ENCODE measurements at places on chromosomes 4 and X.

DNA sequence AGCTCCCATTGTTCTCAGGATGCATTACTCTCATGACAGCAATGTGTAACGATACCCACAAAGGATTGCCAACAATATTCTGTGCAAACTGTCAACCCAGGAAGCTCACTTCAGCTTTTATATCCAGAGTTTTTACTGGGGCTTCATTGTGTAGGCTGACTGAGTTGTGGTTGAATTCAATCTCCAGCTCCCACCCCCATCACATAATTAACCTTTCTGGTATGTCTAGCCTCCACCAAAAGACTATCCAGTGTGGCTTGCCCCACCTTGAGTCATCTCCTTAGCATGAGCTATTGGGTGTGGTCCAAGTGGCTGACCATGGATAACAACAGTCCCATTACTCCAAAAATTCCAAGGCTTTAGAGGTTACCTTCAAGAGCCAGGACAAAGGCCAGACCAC, 17.7 kb upstream of the TAB3 start:
- H3K4me3 ChIP-seq: no peak overlapping the region
- no peaks in the 10 kb centered on the region for H3K36me3 ChIP-seq
- no peaks in the 10 kb centered on the region for H3K27me3 ChIP-seq
- DNase-seq: no peak

GRCh38 chr4:147678796-147679549, 5.0 kb downstream of the PRMT9 start:
- H3K36me3 ChIP-seq: no peaks in the 10 kb centered on the region
- DNase-seq: no peak
- no peak overlapping the region for H3K27ac ChIP-seq
- H3K4me1 ChIP-seq: peaks cover 2% of the 10 kb centered on the region
- H3K4me3 ChIP-seq: no peak overlapping the region

DNA sequence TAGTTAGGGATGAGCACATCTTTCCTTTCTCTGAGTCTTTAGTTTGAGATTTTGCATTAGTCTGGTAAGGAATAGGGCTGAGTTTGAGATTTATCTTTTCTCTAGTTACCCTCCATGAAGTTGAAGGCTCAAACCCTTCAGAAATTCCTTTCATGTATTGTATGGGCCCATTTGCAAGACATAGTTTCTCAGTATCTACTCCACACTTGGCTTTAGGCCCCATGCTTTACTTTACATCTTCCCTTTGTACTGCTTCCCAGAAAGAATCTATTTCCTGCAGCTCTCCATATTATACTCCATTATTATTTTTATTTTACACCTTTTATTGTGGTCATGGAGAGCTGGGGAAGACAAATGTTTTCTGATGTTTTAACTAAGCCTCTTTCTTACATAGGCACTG, 1038.2 kb downstream of the TECRL start:
- H3K36me3 ChIP-seq: no peaks in the 10 kb centered on the region
- no peak overlapping the region for H3K27ac ChIP-seq
- H3K4me1 ChIP-seq: no peaks in the 10 kb centered on the region
- no peak for DNase-seq
- no peaks in the 10 kb centered on the region for H3K27me3 ChIP-seq
- H3K4me3 ChIP-seq: no peak overlapping the region

- no peak overlapping the region for H3K4me3 ChIP-seq
- no peaks in the 10 kb centered on the region for H3K36me3 ChIP-seq
- H3K27me3 ChIP-seq: no peaks in the 10 kb centered on the region
- no peak for DNase-seq
These were observed 24.9 kb downstream of the TNMD start for GRCh38 chrX:100609591-100609990.

DNA sequence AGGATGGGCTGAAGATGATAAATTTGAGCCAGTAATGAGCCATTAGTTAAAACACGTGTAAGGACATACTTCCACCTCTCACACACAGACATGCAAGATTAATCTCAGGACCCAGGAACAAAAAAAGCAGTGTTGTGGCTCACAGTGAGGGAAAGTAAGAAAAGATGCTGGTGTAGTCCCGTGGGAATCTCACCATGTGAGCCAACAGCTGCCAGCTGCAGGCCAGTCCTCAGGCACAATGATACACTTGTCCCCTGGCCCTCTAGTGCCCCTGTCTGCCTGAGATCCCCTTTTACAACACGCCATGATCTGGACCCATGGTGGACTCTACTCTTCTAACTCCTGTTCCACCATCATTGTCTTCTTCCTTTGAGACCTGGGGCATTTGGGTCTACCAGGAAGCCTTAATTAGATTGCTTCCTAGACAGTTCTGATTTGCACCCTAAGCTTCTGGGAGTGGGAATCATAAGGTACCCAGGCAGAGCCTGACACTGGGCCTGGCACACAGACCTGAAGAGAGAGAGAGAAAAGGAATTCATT, 194.7 kb downstream of the STIM2 start:
- H3K27ac ChIP-seq: no peak overlapping the region
- DNase-seq: no peak
- no peaks in the 10 kb centered on the region for H3K27me3 ChIP-seq
- no peak overlapping the region for H3K4me3 ChIP-seq

- H3K4me1 ChIP-seq: no peaks in the 10 kb centered on the region
- no peaks in the 10 kb centered on the region for H3K27me3 ChIP-seq
These were observed 51.7 kb upstream of the AFF2 start for GRCh38 chrX:148448686-148449085.

GRCh38 chr4:83074086-83074704, 39.2 kb downstream of the COPS4 start:
- no peak overlapping the region for H3K4me3 ChIP-seq
- H3K4me1 ChIP-seq: no peaks in the 10 kb centered on the region
- peaks cover 7% of the 10 kb centered on the region for H3K36me3 ChIP-seq
- DNase-seq: no peak

DNA sequence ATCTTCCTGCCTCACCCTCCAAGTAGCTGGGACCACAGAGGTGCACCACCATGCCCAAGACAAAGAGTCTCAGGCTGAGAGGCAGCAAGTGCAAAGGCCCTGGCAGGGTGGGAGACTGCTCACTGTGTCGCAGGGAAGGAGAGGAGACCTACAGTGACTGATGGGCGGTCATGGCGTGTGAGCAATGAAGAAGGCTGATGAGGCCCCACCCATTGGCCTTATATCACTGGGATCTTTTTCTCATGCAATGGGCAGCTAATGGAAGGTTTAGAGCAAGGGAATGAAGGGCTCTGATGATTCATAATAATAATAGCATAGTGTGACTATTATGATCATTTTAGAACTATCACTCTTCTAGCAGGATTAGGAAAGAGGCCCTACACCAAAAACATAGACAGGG, 20.9 kb downstream of the FAM9C start:
- no peaks in the 10 kb centered on the region for H3K27me3 ChIP-seq
- no peak overlapping the region for H3K4me3 ChIP-seq
- no peaks in the 10 kb centered on the region for H3K36me3 ChIP-seq
- DNase-seq: no peak
- no peaks in the 10 kb centered on the region for H3K4me1 ChIP-seq
- no peak overlapping the region for H3K27ac ChIP-seq

GRCh38 chrX:40177942-40178715, 80.4 kb upstream of the BCOR start:
- no peak overlapping the region for H3K4me3 ChIP-seq
- DNase-seq: no peak
- no peaks in the 10 kb centered on the region for H3K27me3 ChIP-seq

GRCh38 chr4:31204874-31205273, 484.7 kb downstream of the PCDH7 start:
- H3K27ac ChIP-seq: no peak overlapping the region
- no peaks in the 10 kb centered on the region for H3K4me1 ChIP-seq
- no peak for DNase-seq
- no peaks in the 10 kb centered on the region for H3K36me3 ChIP-seq
- H3K27me3 ChIP-seq: no peaks in the 10 kb centered on the region

- H3K36me3 ChIP-seq: no peaks in the 10 kb centered on the region
- no peak for DNase-seq
- no peak overlapping the region for H3K4me3 ChIP-seq
These were observed 3.7 kb downstream of the PRDM5 start for GRCh38 chr4:120918788-120919187.

DNA sequence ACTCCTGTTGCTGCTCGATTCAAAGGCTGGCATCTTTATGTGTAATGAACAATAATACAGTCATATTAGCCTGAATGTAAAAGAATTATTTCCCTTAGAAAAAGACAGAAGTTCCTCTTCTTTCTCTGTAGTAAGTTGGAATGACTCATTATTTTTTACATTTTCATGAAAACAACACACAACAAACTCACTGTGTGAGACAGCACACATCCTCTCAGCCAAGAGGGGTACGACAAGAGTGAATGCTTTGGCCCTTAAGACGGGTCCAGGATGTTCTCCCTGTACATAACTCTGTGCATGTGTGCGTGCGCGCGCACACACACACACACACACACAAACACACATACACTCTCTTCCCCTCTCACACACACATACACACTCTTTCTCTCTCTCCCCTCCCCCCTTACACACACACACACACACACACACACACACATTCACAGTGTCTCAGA, 72.8 kb downstream of the MANBA start:
- no peak overlapping the region for H3K4me3 ChIP-seq
- no peak overlapping the region for H3K27ac ChIP-seq
- no peaks in the 10 kb centered on the region for H3K36me3 ChIP-seq

DNA sequence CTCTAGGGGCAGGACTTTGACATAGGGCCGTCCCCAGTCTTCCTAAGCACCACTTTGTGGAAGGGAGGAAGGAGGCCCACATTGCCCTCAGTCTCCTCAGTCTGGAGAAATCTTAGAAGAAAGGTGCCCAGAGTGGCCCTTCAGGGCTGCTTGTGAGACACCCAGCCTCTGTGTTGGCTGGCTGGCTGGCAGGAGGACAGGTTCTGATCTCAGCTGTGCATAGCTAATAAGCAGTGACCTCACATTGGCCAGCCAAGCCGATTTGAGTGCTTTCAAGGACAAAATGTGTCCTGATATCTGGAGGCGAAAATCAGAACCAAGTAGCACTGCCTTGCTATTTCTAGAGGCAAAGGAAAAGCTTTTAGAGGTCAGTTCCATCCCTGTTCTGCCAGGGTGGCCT, 211.5 kb downstream of the BCOR start:
- no peak overlapping the region for H3K27ac ChIP-seq
- H3K27me3 ChIP-seq: no peaks in the 10 kb centered on the region
- no peak for DNase-seq
- H3K4me3 ChIP-seq: no peak overlapping the region

DNA sequence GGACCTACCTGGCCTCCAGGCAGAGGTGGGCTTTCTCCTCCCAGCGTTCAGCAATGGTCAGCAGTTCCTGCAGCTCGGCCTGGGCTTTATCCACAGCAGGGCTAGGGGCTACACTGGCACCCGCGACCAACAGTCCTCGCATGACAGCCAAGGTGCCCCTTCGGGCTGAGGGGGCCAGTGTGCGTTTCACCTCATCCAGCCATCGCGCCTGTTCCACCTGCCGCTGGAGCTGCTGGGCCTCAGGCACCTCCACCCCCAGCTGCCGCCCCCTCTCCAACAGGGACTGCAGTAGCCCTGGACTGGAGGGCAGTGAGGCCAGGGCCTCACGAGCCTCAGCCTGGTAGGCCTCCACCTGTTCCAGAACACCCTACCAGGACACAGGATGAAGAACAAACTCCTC, 28.3 kb downstream of the KDM5C start:
- no peak overlapping the region for H3K27ac ChIP-seq
- no peak overlapping the region for H3K4me3 ChIP-seq
- no peaks in the 10 kb centered on the region for H3K27me3 ChIP-seq
- H3K4me1 ChIP-seq: no peaks in the 10 kb centered on the region
- peaks cover 81% of the 10 kb centered on the region for H3K36me3 ChIP-seq

- H3K4me3 ChIP-seq: no peak overlapping the region
- no peaks in the 10 kb centered on the region for H3K4me1 ChIP-seq
These were observed 36.5 kb downstream of the WDR1 start for GRCh38 chr4:10079912-10080588.

GRCh38 chrX:28552322-28552721, 34.9 kb upstream of the IL1RAPL1 start:
- H3K27me3 ChIP-seq: no peaks in the 10 kb centered on the region
- H3K36me3 ChIP-seq: no peaks in the 10 kb centered on the region
- no peak for DNase-seq

- no peak overlapping the region for H3K4me3 ChIP-seq
- no peaks in the 10 kb centered on the region for H3K36me3 ChIP-seq
- no peak overlapping the region for H3K27ac ChIP-seq
- no peak for DNase-seq
These were observed 418.2 kb downstream of the STIM2 start for GRCh38 chr4:27278615-27279375.

DNA sequence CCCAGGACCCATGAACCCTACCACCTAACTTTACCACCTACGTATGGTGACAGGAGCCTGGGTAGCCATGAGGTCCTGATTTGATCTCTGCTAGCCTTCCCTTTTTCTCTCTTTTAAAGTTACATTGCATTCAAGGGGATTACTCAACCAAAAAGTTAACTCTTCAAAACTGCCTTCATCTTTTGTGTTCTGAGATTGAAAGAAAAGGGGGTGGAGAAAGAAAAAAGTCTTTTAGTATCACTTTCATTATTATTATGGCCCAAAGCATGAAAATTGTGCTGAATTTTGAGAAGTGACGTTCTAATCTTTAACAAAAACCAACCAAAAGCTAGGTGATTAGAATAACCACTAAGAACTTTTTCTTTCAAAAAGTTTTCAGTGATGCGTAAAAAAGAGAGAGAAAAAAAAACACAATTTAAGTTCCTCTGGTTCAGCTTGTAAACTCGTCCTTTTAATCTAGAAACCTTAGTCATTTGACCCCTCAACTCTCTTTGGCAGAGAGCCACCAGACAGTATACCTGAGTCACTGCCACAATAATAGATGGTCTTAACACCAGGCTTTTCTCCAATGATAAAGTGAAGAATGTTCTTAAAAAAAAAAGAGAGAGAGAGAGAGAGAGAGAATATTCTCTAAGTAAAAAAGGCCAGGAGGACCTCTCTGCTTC, 347.4 kb upstream of the FGF13 start:
- H3K27me3 ChIP-seq: no peaks in the 10 kb centered on the region
- no peaks in the 10 kb centered on the region for H3K4me1 ChIP-seq
- H3K36me3 ChIP-seq: no peaks in the 10 kb centered on the region
- no peak overlapping the region for H3K27ac ChIP-seq
- DNase-seq: no peak

DNA sequence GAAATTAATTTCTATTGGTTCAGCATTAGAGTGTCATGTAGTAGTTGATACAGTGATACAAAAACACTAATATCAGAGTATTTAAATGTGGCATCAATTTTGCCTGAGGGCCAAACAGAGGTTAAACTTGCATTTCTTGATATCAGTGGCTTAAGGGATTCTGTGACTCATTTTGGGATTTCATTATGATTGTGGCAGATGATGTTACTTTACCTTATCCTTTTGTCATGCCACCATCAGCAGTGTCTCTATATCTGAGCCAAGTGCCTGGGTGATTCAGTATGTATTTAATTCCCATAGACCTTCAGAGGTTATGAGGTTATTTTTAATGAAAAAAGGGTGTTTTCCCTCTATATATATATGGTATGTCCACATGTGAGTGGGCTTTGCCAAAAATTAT, 582.9 kb downstream of the ADGRL3 start:
- DNase-seq: no peak
- no peak overlapping the region for H3K27ac ChIP-seq
- no peaks in the 10 kb centered on the region for H3K27me3 ChIP-seq
- H3K4me3 ChIP-seq: no peak overlapping the region
- no peaks in the 10 kb centered on the region for H3K36me3 ChIP-seq

- no peaks in the 10 kb centered on the region for H3K36me3 ChIP-seq
- no peaks in the 10 kb centered on the region for H3K4me1 ChIP-seq
- no peak for DNase-seq
- H3K27me3 ChIP-seq: no peaks in the 10 kb centered on the region
These were observed 4.9 kb upstream of the PPEF1 start for GRCh38 chrX:18702362-18703195.
